ENCODE measurements at places on chromosomes 2 and 18. TPM values are rescaled to one million over a fixed set of nuclear protein-coding genes. Genes with fewer than 3 reads are reported as not detected.

Gene COL3A1
- total RNA-seq, result 3,691 TPM

Gene LCLAT1
- 7.7 TPM for total RNA-seq

Gene TXNL4A
- total RNA-seq, result 65.1 TPM

Gene NT5DC4
- total RNA-seq, result not detected

Gene GRB14
- total RNA-seq, result 0.17 TPM

Gene PROC
- not detected for total RNA-seq

Gene FBXO15
- total RNA-seq, result 0.79 TPM

Gene ACTR1B
- total RNA-seq, result 59.7 TPM

Gene METTL21A
- total RNA-seq, result 5.7 TPM

Gene MOB4
- 18.9 TPM for total RNA-seq
